ENCODE measurements at places on chromosomes 12 and 14.

GRCh38 chr12:65325183-65325582, 46.7 kb downstream of the MSRB3 start:
- DNase-seq = no peak

- peak; percentile 8 for DNase-seq
These were observed 132.2 kb upstream of the NUDT4 start for GRCh38 chr12:93245543-93245942.

DNA sequence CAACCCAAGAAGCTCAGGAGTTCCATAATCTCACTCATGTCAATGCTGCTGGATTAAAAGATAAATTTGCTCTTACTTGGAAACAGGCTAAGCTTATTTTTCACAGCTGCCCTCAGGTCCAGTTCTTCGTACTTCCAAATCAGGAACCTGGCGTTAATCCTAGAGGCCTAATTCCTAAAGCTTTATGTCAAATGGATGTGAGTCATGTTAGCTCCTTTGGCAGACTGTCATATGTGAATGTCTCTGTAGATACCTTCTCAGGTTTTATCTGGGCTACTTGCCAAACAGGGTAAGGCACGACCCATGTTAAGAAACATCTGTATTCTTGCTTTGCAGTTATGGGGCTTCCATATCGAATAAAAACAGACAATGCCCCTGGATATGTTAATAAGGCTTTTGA, 504.6 kb downstream of the ALG10 start:
- no peak for DNase-seq

DNA sequence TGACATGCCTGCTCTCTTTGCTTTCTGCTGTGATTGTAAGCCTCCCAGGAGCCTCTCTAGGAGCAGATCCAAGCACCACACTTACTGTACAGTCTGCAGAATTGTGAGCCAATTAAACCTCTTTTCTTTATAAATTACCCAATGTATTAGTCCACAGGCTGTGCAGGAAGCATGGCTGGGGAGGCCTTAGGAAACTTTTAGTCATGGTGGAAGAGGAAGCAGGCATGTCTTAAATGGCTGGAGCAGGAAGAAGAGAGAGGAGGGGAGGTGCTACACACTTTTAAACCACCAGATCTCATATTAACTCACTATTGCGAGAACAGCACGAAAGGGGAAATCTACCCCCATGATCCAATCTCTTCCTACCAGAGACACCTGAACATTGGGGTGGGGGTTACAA, 108.9 kb downstream of the DERA start:
- no peak for DNase-seq

DNA sequence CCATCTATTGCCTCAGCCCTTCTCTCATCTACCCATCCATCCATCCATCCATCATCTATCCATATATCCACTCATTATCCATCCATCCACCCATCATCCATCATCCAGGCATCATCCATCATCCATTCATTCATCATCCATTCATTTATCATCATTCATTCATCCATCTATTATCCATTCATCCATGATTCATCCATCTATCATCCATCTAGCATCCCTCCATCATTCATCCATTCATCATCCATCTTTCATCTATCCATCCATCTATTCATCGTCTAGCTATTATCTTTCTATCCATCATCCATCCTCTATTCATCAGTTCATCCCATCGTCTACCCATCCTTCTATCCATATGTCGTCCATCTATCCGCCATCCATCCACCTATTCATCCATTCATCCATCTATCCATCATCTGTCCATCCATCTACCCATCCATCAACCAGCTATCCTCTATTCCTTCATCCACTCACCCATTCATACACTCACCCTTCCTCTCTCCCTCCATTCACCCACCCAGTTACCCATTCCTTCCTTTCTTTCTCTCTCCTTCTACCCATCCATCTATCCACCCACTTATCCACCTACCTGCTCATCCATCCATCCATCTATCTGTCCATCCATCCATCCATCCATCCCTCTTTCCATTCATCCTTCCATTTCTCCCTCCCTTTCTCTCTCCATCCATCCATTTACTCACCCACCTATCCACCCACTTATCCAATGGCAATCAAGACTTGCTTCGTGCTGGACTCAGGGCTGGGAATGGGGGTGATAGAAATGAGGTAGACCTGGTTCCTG, 59.3 kb downstream of the KIF26A start:
- DNase-seq = no peak

DNA sequence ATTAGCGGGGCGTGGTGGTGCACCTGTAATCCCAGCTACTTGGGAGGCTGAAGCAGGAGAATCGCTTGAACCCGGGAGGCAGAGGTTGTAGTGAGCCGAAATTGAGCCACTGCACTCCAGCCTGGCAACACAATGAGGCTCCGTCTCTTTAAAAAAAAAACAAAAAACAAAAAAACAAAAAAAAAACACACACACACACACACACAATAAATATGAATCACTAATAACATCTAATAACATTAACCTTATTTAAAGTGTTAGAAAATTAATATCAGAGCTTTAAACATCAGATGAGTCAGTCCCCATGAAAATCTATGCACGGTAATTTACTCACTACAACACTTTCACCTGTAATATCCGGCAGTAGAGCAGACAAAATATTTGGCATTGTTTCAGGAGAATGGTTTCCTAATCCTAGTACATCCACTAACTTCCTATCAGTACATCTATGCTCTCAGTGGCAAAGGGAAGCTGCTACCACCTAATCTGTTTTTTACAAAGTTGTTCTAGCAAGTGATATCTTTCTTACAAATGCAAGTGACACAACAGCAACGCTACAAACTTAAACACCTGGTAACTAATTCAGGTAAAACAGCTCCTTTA, 36.2 kb downstream of the MED13L start:
- no peak for DNase-seq

GRCh38 chr12:98405805-98406366, 109.5 kb upstream of the TMPO start:
- DNase-seq = no peak

- no peak for DNase-seq
These were observed 151.7 kb upstream of the AMIGO2 start for GRCh38 chr12:47231456-47231855.

- no peak for DNase-seq
These were observed 397.1 kb downstream of the EGLN3 start for GRCh38 chr14:33553706-33554278.

DNA sequence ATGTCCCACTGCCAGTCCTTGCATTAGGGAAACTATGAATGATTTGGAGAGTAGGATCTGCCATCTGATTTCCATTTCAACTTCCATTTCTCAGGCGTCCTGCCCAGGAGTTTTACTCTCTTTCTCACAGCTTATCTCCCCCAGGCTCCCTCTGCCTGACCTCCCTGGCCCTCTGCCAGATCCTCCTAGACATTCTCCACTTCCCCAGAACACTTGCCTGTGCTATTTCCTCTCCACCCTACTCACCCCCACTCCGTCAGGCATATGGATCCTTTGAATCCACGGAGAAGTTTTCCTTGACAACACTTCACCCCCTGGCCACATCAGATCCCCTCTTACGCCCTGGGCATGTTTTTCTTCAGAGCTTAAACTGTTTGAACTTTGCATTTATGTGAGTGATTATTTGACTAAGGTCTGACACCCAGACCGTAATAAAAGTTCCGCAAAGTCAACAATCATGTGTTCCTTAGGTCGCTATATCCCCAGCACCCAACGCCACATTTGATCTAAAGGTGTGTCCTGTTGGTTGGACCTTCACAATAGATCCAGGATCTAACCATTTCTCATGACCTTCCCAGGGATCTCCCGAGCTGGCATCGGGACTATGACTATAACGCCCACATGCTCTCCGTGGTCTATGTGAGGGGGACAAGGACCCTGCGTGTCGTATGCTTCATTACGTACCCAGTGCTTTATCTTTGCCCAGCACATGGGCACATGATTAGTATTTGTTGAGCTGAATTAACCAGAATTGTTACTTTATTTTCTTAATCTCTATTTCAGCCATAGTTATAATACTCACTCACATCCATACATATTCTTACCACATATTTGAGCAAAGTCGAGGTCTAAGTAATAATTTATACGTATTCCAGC, 255.8 kb upstream of the FOXN3 start:
- no peak for DNase-seq

GRCh38 chr14:69990323-69990722, 111.1 kb downstream of the SMOC1 start:
- no peak for DNase-seq

DNA sequence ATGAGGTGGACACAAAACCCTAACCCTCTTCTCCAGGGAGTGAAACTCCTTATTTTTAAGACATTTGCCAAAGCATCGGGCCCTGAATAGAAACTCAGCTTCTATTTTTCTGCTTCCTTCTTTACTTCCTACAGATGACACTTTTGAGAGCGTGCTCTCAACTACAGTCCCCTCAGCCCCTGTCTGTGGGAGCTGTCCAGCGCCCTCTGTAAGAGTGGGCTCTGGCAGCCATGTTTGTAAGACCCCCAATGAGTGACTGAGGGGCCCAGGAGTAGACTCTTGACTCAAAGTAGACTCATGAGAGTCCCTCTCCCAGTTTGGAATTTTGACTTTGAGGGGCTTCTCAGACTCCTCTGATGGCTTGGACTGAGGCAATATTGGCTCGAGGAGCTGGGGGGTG, 25.5 kb upstream of the BATF start:
- no peak for DNase-seq

- DNase-seq = no peak
These were observed 5.4 kb downstream of the TMBIM4 start for GRCh38 chr12:66164349-66164821.

GRCh38 chr12:75854681-75855309, 176.8 kb downstream of the PHLDA1 start:
- DNase-seq = no peak

DNA sequence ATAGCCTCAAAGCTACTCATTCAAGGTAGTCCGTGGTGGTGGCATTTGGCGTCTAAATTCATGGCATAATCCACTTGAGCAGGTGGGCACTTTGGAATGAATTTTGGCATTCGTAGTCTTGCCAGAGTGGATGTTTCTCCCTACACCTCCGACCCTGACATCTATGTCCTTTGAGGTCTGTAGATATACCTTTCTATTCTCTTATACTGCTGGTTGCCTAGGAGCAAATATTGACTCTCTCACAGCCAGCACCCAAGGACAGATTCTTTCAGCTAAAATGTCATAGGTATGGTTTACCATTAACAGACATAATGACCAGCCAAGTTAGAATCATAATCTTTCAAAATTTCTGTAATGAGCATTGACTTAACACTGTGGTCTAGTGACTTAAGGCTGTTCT, 47.4 kb upstream of the FLRT2 start:
- DNase-seq = no peak

GRCh38 chr14:80150301-80150700, 61.0 kb downstream of the DIO2 start:
- DNase-seq = no peak

DNA sequence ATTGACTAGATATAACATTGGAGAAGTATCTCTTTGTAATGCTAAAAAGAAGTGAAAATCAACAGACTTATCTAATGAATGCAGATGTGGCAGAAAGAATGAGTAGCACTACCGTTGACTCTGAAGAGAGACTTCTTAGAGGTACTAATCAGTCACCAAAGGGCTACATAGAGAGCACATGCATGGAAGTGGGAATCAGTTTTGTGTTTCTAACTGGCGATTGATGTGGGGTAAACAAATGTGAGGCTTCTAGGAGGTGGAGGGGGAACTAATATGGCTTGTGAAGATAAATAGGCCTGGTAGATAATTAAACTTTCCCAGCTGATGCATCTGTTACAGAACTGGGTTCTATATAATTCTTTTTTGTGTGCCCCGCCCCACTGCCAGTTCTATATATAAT, 10.5 kb downstream of the COCH start:
- DNase-seq = no peak

DNA sequence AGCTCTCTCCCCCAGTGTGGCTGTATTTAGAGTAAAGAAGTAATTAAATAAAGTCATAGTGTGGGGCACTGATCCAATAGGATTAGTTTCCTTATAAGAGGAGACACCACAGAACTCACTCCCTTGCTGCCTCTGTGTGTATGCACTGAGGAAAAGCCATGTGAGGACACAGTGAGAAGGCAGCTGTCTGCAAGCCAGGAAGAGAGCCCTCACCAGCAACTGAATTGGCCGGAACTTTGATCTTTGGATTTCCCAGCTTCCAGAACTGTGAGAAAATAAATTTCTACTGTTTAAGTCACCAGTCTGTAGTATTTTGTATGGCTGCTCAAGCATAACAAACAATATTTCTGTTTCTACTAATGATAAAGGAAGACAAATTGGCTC, 368.7 kb upstream of the PRICKLE1 start:
- no peak for DNase-seq

- no peak for DNase-seq
These were observed 25.3 kb downstream of the C12orf75 start for GRCh38 chr12:105355752-105356151.

DNA sequence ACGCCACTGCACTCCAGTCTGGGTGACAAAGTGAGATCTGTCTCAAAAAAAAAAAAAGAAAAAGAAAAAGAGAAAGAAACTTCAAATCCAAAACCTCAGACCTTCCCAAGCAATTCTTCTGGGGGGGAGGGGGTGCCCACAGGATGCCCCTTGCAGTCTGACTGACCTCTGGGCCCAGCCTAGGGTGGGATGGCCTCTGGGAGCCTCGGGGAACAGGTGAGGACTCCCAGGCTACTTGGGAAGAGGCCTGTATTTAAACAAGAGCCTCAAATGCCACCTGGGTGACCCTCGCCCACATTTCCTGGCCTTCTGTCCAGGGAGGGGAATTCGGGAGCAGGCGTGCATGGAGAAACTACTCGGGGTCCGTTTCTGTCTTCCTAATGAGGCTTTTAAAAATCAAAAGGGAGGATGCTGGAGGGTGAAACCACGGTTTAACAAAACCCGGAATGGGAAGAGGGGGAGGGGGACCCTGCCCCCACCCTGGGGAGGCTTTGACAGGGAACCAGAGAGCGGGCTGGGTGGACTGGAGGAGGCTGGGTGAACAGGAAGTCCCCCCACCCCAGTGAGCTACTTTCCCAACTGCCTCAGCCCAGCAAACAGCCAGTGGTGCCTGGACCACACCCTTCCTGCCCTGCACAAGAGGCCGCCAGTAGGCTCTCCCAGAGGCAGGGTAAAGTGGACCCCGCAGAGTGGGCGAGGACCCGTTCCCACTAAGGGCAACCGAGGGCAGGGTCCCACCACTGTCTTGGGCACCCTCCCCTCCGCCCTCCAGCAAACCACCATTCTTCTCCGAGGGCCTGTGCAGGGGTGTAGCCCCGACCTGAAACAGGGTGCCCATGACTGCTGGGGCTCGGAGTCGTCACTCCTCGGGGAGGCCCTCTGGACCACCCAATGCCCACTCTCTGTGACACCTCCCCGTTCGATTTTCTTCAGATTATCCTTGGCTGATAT, 1.5 kb upstream of the FBRSL1 start:
- no peak for DNase-seq

DNA sequence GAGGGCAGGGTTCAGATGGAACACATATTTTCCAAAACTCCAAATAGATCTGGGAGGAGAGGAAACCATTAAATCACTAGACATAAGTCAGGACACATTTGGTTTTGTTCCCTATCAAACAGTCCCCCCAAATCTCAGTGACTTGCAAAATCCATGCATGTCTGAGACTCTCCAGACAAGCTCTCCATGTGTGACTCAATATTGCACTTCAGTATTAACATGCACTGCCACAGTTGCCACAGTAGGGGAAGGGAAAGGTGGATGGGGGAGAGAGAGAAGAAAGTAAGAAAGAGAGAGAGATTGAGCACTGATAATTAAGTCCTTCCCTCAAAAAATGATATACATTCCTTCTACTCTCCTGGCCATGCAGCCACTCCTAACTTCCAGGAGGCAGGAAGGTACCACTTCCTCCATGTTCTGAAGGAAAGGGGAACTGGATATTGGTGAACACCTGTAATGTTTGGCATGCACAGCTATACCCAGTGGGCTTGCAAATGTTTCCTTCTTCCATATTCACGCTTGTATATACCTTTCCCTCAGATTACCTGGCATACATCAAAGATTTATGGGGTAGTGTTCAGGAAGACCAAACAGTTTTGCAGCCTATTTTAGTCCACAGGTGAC, 310.0 kb downstream of the ZFP36L1 start:
- DNase-seq = no peak
